Cortex of kidney (tissue), 1 donor: ENCODE measurements at places on chromosomes 3 and 15.

GRCh38 chr15:78072080-78072892, 5.2 kb downstream of the TBC1D2B start:
- DNase-seq: no peak

DNA sequence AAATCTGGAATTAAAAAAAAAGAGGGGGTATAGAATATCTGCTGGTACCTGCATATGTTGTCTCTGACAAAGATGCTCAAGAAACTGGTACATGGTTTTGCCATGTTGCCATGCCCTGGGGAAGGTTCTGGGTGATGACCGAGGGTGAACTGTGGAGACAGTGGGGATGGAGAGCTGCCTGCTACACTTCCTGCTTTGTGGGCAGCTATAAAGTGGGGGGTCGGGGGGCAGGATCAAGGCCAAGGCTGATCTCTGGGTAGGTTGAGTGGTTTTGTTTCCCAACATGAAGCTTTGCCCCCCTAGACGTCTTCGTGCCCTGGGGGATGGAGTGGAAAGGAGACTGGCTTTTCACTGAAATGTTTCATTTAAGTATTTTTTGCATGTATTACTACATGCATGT, 74.6 kb downstream of the IQSEC1 start:
- DNase-seq: no peak

- DNase-seq: no peak
Observed at GRCh38 chr15:90407871-90408317, 19.9 kb downstream of the IQGAP1 start.

- no peak for DNase-seq
Observed at GRCh38 chr3:15470261-15470660, 42.9 kb downstream of the EAF1 start.

- no peak for DNase-seq
Observed at GRCh38 chr3:125644036-125645005, 49.0 kb upstream of the OSBPL11 start.

- no peak for DNase-seq
Observed at GRCh38 chr15:100152463-100152862, 189.3 kb downstream of the ADAMTS17 start.

- no peak for DNase-seq
Observed at GRCh38 chr3:73409138-73409763, 215.5 kb downstream of the PDZRN3 start.

- no peak for DNase-seq
Observed at GRCh38 chr3:42702066-42702951, at the start of gene HHATL. Gene HHATL (minus strand): TSS chr3:42702798. CDS start chr3:42700826, 1,972 bp downstream.

- DNase-seq: no peak
Observed at GRCh38 chr3:32934150-32934742, 17.2 kb upstream of the CCR4 start.

DNA sequence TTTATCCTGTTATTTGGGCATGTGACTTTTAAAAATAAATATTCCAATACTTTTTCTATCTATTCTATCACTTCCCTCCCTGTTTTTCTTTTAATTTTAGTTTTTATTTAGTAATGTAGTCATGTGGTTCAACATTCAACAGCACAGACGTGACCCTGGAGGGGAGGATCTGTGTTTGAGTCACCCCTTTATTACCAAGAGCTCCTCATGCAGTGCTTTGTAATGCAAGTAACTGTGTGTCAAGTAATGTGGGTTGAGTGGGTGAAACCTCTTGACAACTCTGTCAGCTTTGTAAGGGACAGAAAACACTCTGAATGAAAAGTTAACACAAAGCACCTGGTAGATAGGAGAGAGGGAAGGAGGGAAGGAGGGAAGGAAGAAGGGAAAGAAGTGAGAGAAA, 89.7 kb upstream of the FGF12 start:
- no peak for DNase-seq

DNA sequence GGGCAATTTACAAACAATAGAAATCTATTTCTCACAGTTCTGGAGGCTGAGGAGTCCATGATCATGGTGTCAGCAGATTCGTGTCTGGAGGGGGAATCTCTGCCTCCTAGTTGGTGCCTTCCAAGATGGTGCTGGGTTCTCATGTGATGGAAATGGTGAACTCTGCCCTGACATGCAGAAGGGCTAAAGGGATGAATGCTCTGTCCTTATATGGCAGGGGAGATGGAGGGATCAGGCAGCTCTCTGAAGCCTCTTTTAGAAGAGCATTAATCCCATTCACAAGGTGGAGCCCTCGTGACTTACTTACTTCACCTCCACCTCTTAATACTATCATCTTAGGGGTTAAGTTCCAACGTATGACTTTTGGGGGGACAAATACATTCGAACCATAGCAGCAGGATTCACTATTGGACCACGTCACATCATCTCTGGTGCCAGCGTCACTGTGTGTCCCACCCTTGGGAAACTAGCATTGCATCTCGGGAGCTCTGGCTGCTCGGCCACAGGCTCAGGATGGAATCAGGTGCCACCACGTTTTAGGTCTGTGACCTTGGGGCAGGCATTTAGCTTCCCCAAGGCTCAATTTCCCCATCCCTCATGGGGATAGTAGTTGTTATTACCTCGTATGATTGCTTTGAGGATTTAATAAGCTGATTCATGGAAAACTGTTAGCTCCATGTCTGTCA, 53.0 kb downstream of the SV2B start:
- no peak for DNase-seq

GRCh38 chr3:39407259-39407629, 724 bp downstream of the RPSA start:
- no peak for DNase-seq

DNA sequence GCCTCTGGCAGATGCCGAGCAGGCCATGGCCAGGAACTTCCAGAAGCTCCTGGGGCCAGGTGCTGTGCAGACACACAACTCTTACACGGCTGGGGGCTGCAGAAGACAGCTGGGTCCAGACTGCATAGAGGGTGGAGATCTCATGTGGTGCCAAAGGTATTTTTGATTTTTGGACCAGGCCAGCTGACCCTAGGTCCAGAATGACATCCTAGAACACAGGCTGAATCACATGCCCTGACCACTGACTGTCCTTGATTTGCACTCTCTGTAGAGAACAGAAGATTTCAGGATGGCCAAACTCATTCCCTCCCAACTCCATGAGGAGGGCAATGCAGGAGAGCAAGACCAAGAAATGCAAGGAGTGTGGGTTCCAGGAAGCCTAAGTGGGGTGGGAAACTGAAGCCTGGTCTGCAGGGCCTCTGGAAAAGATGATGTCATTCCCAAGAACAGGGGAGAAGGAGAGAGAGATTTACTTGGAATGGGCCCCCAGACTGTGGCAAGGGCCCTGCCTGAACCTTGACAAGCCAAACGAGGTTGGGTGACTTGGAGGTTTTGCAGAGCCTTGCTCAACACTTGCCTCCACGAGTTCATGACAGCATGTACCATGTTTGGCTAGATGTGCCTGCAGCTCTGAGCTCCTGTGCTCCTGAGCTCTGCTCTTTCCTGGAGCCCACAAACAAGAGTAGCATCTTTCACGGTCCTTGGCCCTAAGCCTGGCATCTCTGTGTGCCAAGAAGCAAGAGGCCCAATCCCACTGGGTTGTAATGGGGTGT, 38.5 kb upstream of the CTSH start:
- no peak for DNase-seq

DNA sequence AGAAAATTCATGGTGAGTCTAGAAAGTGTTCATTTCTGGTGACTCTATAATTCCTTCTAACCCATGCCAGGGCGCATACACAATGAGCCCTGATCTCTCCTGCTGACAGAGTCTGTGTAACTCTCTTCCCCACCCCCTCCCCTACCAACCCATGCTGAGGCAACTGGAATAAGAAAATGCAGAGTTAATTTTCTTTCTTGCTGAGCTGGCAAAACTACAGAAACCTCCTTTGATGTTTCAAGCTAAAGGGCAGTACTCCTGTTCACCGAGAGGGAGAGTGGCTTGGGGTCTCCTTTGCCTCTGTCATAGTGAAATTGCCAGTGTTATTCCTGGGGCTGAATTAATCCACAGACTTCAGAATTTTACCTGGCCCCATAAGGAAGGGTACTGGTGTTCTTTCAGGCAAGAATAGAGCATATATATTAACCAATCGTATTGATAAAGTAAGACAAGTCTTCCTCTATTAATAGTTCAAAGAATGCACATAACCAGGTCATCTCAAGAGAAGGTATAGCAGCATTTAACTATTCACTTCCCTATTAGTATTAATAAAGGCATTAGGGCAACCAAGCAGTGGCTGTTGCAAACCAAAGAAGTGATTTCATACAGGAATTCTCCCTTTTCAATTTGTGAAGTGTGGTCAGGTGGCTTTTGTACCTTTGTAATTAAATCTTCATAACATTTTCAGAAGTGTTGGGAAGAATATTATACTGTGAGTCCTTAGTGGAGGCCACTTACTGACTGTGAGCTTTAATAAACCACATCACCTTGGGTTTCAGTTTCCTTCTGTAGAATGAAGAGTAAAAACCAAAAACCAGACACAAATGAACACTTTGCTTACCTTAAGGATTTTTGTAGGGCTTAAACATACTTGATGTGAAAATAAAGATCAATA, 4.1 kb downstream of the GAP43 start:
- no peak for DNase-seq

GRCh38 chr15:91400481-91400880, 300.4 kb downstream of the SV2B start:
- DNase-seq: no peak

- DNase-seq: no peak
Observed at GRCh38 chr15:67307156-67307555, 52.6 kb downstream of the IQCH start.

DNA sequence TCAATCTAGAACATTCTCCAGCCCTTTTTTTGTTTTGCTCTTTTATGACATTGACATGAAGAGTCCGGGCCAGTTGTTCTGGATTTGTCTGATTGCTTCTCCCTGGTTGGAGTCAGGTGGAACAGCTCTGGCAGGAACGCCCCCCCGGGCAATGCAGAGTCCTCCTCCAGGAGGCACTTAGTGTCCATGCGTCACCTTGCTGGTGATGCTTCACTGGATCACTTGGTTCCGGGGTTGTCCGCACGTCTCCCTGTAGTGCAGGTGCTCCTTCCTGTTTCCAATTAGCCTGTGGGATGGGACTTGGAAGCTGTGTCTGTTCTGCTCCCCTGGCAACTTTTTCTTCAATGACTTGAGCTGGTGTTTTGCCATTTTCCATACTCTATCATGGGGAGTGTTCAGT, 9.8 kb downstream of the CSK start:
- no peak for DNase-seq

DNA sequence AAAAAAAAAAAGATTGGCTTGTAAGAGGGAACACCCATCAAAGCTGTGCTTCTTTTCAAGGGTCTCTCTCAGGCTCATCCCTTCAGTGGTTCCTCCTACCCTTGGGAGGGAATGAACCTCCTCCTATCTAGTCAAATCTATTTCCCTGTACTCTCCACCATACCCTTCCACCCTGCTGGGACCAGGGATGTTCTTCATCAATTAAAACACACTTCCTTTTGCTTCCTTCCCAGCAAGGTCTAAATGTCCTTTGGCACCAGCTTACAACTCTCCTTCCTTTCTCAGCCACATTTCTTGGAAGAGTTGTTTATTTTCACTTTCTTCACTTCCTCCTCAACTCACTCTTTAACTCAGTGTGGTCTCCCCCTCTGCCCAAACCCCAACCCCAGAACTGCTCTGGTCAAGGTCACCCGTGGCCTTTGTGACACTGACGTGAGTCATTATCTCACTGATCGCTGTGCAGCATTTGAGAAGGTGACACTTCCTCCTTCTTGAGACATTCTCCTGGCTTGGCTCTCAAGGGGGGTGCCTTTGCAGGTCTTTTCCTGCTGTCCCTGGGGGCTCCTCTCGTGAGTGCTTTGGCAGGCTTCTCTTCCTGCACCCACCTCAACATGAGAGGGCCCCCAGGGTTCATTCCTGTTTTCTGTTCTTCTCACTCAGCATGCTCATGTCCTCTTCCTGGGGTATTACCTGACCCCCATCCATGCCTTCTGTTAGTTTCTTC, 210.5 kb upstream of the TLE3 start:
- no peak for DNase-seq

DNA sequence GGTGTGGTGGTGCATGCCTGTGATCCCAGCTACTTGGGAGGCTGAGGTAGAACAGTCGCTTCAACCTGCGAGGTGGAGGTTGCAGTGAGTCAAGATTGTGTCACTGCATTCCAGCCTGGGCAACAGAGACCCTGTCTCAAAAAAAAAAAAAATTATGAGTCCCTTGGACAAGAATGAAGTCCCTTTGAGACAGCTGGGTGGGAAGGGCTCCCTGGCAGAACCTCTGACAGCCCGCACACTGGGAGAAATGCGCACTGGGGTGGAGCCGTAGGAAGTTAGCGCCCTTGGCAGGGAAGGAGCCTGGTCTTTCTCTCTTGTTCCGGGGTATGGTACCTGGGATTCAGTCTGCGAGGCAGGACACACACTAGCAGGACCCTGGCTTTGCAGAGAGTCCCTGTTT, 51.4 kb downstream of the SLC30A4 start:
- no peak for DNase-seq

DNA sequence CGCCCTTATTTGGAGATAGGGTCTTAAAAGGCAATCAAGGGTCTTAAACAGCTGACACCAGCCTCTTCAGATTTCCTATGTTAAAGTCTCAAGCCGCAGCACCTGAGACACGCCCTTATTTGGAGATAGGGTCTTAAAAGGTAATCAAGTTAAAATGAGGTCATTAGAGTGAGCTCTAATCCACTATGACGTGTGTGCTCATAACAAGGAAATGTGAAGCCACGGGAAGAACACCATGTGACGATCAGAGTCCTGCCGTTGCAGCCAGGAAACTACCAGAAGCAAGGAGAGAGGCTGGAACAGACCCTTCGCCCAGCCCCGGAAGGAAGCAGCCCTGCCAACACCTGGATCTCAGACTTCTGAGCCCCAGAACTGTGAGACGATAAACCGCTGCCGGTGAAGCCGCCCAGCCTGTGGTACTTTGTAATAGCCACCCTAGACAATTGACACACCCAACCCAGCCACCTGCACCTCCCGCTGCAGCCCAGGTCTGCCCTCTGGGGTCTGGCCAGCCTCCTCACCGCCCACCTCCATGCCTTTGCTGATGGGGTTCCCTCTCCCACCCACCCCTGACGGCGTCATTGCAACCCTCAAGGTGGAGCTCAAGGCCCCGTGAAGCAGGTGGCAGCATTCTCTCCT, 137.9 kb downstream of the MEGF11 start:
- DNase-seq: no peak

- no peak for DNase-seq
Observed at GRCh38 chr3:139674571-139675260, 3.1 kb downstream of the NMNAT3 start.

DNA sequence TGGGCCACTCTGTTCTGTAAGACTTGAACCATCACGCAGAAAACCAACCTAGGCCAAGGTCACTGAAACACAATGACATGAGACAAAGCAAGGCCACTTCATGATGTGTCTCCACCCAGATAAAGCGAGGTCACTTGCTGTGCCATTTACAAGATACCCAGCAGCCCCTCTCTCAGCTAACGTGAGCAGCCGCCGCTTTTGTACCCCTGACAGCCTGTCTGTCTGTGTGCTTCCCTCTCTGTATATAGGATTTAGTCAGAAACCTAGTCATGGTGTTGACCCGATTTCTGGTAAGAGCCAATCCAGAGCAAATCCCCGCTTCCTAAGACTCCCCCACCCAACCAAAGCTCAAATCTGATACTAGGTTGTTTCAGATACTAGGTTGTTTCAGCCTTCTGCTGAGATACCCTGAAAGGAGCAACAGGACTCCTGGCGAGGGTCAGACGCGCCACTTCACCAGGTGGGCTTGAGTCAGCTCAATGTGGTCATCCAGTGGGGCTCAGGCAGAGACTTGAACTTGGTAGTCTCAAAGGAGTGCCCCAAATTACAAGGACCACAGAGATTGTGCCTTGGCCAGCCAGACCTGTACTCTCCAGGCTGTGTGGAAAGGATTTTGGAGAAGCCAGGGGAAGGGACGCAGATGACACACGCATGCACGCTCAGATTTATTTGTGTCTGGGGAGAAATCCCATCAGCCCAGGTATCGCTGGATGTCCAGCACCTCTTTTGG, 3.1 kb upstream of the ZXDC start:
- no peak for DNase-seq

- DNase-seq: no peak
Observed at GRCh38 chr3:11248596-11248995, 23.6 kb upstream of the ATG7 start.
